ENCODE measurements at places on chromosomes 4 and X.

GRCh38 chr4:185797018-185797417 lies 15.0 kb downstream of the SORBS2 start:
- H3K27ac ChIP-seq, result no peak overlapping the region
- no peak for DNase-seq
- peaks cover 5% of the 10 kb centered on the region for H3K36me3 ChIP-seq

DNA sequence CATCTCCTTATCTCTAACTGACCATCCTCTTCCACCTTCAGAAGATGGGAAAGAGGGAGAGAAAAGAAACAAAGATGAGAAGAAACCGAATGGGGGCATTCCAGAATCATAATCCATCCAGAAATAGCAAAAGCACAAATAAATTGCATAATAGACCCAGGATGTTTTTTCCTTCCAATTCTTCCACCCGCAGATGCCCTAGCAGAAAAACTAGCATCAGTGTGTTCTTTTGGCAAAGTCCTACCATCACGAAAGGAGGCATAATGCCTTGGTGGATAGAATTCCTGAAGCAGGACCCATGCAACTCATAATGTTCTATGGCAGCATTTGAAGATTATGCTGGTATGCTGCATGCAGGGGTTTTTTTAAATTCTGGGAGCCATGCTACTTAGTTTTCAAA lies 279.2 kb downstream of the PPP3CA start:
- H3K4me1 ChIP-seq, result peaks cover 6% of the 10 kb centered on the region
- no peaks in the 10 kb centered on the region for H3K27me3 ChIP-seq
- H3K27ac ChIP-seq, result no peak overlapping the region
- no peak overlapping the region for H3K4me3 ChIP-seq

- no peak overlapping the region for H3K27ac ChIP-seq
- no peak for DNase-seq
- H3K4me1 ChIP-seq, result no peaks in the 10 kb centered on the region
- no peaks in the 10 kb centered on the region for H3K27me3 ChIP-seq
- H3K4me3 ChIP-seq, result no peak overlapping the region
Measured at GRCh38 chrX:131821945-131822622, 201.0 kb upstream of the STK26 start.

DNA sequence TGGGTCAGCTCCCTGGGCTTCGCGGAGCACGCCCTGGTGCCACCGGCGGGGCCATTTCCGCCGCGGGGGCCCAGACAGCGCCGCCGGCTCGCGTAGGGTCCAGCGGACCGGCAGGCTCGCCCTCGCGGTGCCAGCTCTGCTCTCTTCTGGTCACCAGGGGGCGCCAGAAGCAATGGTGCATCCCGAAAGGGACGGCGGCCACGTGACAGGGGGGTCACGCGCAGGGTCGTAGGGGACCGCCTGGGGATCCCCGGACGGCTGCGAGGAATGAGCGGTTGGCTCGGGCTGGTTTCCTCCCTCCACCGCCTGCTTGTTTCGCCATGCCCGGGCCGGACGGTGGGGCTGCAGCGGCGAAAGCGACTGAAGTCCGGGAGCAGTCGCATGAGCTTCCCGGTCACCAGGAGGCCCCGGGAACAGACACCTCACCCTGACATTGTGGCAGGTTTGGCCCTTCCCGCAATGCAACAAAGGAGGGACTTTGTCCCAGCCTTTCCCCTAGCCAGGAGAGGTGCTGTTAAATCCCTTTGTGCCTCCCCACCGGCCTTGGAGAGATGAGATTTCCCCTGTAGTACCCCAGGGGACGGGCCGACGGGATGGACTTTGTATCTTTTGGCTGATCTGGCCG lies 15.8 kb downstream of the ZCCHC12 start:
- no peaks in the 10 kb centered on the region for H3K4me1 ChIP-seq
- peak overlapping the region; percentile 73 for H3K4me3 ChIP-seq
- no peaks in the 10 kb centered on the region for H3K36me3 ChIP-seq
- no peak overlapping the region for H3K27ac ChIP-seq

GRCh38 chr4:95614684-95615205 lies 66.0 kb upstream of the UNC5C start:
- no peaks in the 10 kb centered on the region for H3K4me1 ChIP-seq
- H3K4me3 ChIP-seq, result no peak overlapping the region
- DNase-seq, result no peak
- H3K27ac ChIP-seq, result no peak overlapping the region
- H3K27me3 ChIP-seq, result no peaks in the 10 kb centered on the region

GRCh38 chr4:42235304-42236021 lies 83.0 kb upstream of the BEND4 start:
- H3K27me3 ChIP-seq, result peaks cover 5% of the 10 kb centered on the region
- H3K4me3 ChIP-seq, result no peak overlapping the region
- H3K36me3 ChIP-seq, result no peaks in the 10 kb centered on the region
- DNase-seq, result no peak

GRCh38 chrX:105552395-105552794 lies 269.9 kb upstream of the NRK start:
- H3K36me3 ChIP-seq, result no peaks in the 10 kb centered on the region

GRCh38 chrX:143994206-143994605 lies 110.3 kb downstream of the UBE2NL start:
- no peak overlapping the region for H3K4me3 ChIP-seq
- H3K36me3 ChIP-seq, result no peaks in the 10 kb centered on the region
- H3K27ac ChIP-seq, result no peak overlapping the region
- no peak for DNase-seq
- no peaks in the 10 kb centered on the region for H3K4me1 ChIP-seq

DNA sequence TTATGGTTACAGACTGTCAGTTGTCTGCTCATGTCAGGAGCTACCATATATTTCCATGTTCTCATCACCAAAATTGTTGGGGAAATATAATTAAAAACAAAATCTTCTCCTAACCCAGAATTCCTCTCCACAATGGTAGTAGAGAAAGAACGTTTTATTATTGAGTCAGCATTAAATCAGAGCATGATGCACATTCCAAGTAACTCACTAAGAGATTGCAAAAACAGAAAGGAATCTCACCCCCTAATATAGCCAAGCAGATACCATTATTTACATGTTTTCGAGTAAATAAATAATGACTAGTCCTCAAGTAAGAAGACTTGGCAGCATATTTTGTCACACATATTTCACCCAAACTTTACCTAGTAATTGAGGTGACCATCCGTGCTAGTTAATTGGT lies 36.2 kb upstream of the ARHGEF6 start:
- no peak overlapping the region for H3K4me3 ChIP-seq
- no peak overlapping the region for H3K27ac ChIP-seq
- H3K27me3 ChIP-seq, result no peaks in the 10 kb centered on the region
- no peak for DNase-seq
- H3K36me3 ChIP-seq, result peaks cover 6% of the 10 kb centered on the region

GRCh38 chrX:130623518-130623917 lies 221.7 kb downstream of the RBMX2 start:
- no peak overlapping the region for H3K27ac ChIP-seq
- peaks cover 5% of the 10 kb centered on the region for H3K27me3 ChIP-seq
- H3K36me3 ChIP-seq, result peaks cover 6% of the 10 kb centered on the region

DNA sequence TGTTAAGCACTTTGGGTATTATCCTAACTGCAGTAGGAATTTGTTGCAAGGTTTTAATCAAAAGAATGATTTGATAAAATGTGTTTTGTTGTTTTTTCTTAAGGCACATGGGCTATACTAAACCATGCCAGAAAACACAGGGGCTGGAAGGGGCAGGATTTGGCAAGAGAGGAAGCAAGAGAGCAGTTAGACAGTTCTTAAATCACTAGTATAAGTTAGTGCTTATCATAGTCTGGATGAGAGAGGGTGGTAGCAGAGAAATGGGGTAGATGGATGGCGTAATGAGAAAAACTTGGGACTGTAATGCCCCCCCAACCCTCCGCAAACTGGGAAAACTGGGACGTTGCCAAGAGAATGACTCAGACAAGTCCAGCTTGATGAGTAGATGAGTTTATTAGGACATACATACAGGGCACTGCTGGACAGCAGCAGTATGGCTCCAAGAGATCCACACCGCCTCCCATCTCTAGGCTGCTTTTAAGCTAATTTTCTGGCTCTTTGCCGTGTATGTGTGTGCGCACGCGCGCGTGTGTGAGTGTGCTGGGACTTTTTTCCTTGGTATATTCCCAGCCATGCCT lies 151.5 kb downstream of the PDLIM5 start:
- no peak for DNase-seq
- no peak overlapping the region for H3K27ac ChIP-seq
- H3K27me3 ChIP-seq, result no peaks in the 10 kb centered on the region
- no peaks in the 10 kb centered on the region for H3K36me3 ChIP-seq
- H3K4me1 ChIP-seq, result no peaks in the 10 kb centered on the region

GRCh38 chr4:14168919-14169318 lies 541.4 kb upstream of the BOD1L1 start:
- H3K4me1 ChIP-seq, result peaks cover 5% of the 10 kb centered on the region
- H3K4me3 ChIP-seq, result no peak overlapping the region
- H3K27ac ChIP-seq, result no peak overlapping the region

- no peak for DNase-seq
- H3K4me3 ChIP-seq, result no peak overlapping the region
- H3K27me3 ChIP-seq, result peaks cover 50% of the 10 kb centered on the region
- no peaks in the 10 kb centered on the region for H3K4me1 ChIP-seq
- H3K36me3 ChIP-seq, result no peaks in the 10 kb centered on the region
- H3K27ac ChIP-seq, result no peak overlapping the region
Measured at GRCh38 chr4:6250235-6250983, 19.2 kb upstream of the WFS1 start.

GRCh38 chr4:150251752-150252190 lies 173.5 kb downstream of the DCLK2 start:
- H3K36me3 ChIP-seq, result peaks cover 31% of the 10 kb centered on the region
- H3K27me3 ChIP-seq, result no peaks in the 10 kb centered on the region
- H3K27ac ChIP-seq, result peak overlapping the region; percentile 83

GRCh38 chrX:44152852-44153251 lies 179.7 kb upstream of the NDP start:
- no peak for DNase-seq
- H3K27me3 ChIP-seq, result no peaks in the 10 kb centered on the region
- H3K4me3 ChIP-seq, result no peak overlapping the region
- H3K36me3 ChIP-seq, result no peaks in the 10 kb centered on the region

DNA sequence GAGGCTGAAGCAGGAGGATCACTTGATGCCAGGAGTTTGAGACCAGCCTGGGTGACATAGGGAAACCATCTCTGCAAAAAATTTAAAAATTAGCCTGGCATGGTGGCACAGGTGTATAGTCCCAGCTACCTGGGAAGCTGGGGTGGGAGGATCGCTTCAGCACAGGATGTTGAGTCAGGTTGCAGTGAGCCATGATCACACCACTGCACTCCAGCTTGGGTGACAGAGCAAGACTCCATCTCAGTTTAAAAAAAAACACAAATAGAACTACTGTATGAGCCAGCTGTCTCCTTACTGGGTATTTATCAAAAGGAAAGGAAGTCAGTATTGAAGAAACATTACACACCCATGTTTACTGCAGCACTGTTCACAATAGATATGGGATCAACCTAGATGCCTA lies 138.7 kb downstream of the RAP1GDS1 start:
- H3K27me3 ChIP-seq, result no peaks in the 10 kb centered on the region
- peaks cover 5% of the 10 kb centered on the region for H3K36me3 ChIP-seq
- H3K27ac ChIP-seq, result no peak overlapping the region
- no peak overlapping the region for H3K4me3 ChIP-seq

DNA sequence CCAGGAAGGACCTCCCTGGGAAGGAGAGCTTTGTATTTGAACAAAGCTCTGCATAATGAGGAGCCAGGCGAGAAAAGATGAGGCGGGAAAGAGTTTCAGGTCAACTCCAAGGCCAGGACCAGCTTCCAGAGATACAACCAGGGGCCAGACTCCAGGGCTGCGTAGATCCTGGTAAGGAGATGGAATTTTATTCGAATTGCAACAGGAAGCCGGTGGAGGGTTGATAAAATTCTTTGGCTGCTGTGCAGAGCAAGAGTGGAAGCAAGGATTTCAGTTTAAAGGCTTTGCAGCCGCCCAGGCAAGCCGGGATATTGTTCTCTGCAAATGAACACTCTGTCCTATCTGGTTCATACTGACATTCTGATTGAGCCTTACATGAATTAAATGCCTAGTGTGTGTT lies 40.2 kb upstream of the CBR4 start:
- no peaks in the 10 kb centered on the region for H3K36me3 ChIP-seq
- DNase-seq, result no peak
- peaks cover 19% of the 10 kb centered on the region for H3K4me1 ChIP-seq
- H3K27me3 ChIP-seq, result peaks cover 12% of the 10 kb centered on the region
- H3K4me3 ChIP-seq, result no peak overlapping the region
- no peak overlapping the region for H3K27ac ChIP-seq

DNA sequence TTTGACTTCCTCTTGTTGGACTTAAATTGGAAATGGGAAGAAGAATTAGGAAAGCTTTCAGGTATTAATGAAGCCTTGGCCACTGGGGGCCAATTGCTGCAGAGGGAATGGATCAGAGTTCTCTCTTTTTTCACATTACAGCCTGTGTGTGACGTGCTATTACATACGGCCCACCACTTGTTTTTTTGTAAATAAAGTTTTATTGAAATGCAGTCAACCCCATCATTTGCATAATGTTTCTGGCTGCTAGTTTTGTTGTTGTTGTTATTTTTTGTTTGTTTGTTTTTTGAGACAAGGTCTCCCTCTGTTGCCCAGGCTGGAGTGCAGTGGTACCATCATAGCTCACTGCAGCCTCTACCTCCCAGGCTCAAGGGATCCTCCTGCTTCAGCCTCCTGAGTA lies 98.4 kb downstream of the ASMT start:
- no peak overlapping the region for H3K27ac ChIP-seq
- no peaks in the 10 kb centered on the region for H3K36me3 ChIP-seq
- H3K4me1 ChIP-seq, result no peaks in the 10 kb centered on the region

GRCh38 chr4:155604718-155605626 lies 61.7 kb upstream of the GUCY1A1 start:
- H3K27ac ChIP-seq, result no peak overlapping the region
- no peak overlapping the region for H3K4me3 ChIP-seq
- no peaks in the 10 kb centered on the region for H3K27me3 ChIP-seq
- no peaks in the 10 kb centered on the region for H3K36me3 ChIP-seq
- H3K4me1 ChIP-seq, result peaks cover 8% of the 10 kb centered on the region

GRCh38 chrX:69142788-69143469 lies 22.3 kb downstream of the PJA1 start:
- no peak for DNase-seq
- H3K4me1 ChIP-seq, result peaks cover 25% of the 10 kb centered on the region
- H3K27me3 ChIP-seq, result no peaks in the 10 kb centered on the region
- H3K4me3 ChIP-seq, result peak overlapping the region; percentile 44
- H3K36me3 ChIP-seq, result no peaks in the 10 kb centered on the region
- peak overlapping the region; percentile 51 for H3K27ac ChIP-seq

- H3K4me3 ChIP-seq, result peak overlapping the region; percentile 44
- H3K36me3 ChIP-seq, result no peaks in the 10 kb centered on the region
- DNase-seq, result no peak
- peaks cover 28% of the 10 kb centered on the region for H3K4me1 ChIP-seq
- H3K27ac ChIP-seq, result peak overlapping the region; percentile 8
Measured at GRCh38 chr4:83282049-83282535, 2.5 kb downstream of the COQ2 start.

DNA sequence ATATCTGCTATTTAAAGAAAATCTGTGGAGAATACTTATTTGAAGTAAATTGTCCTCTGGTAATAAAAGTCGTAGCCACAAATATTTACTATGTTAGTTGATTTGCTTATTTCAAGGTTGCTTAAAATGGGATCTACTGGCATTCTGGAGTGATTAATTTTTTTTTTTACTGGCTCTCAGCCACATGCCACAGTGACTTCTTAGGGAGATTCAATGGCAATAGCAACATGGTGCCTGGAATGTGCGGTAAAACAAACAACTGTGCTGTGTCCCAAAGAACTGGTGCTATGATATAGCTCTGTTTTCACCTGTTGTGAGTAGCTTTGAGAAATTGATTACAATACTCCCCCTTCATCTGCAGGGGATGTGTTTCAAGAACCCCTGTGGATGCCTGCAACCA lies 324.3 kb downstream of the GPAT3 start:
- no peaks in the 10 kb centered on the region for H3K36me3 ChIP-seq
- no peak overlapping the region for H3K27ac ChIP-seq
- no peak for DNase-seq
- peaks cover 17% of the 10 kb centered on the region for H3K4me1 ChIP-seq
- H3K4me3 ChIP-seq, result no peak overlapping the region
- peaks cover 8% of the 10 kb centered on the region for H3K27me3 ChIP-seq

Measured in type B pancreatic cell (in vitro differentiated cells).